Activated naive CD4-positive, alpha-beta T cell treated with Interleukin-2 at 50 U/mL for 16 hours (primary cell): ENCODE measurements at places on chromosomes 7 and 10.

GRCh38 chr10:127441350-127442219 is 107.5 kb upstream of the NPS start:
- DNase-seq, result no peak

- peak; percentile 30 for DNase-seq
These were observed 5.2 kb downstream of the NAMPT start for GRCh38 chr7:106279425-106280197.

GRCh38 chr7:14398526-14398925 is 409.1 kb upstream of the ETV1 start:
- no peak for DNase-seq

GRCh38 chr10:38741226-38741625 is 647.1 kb downstream of the ZNF37A start:
- DNase-seq, result no peak

- DNase-seq, result no peak
These were observed 100.0 kb downstream of the CLEC2L start for GRCh38 chr7:139623518-139623917.

GRCh38 chr7:15612205-15612604 is 50.4 kb upstream of the AGMO start:
- no peak for DNase-seq

DNA sequence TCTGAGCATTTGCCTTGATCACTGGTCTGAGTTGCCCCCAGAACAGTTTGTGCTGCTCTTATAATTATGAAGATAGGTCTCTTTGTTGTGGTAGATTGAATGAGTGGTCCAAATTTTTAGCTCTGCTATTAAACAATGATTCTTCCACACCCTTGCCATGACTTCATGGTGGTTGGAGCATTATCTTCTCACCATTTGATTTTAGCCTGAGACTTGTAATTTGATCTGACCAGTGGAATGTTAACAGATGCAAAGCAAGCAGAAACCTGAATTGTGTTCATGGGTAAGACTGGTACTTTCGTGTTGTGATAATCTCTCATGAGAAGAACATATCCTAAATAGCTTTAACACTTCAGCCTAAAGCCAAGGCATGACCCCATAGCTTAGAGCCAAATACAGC is 139.1 kb downstream of the TFPI2 start:
- DNase-seq, result no peak

- no peak for DNase-seq
These were observed 3.3 kb upstream of the DENND10 start for GRCh38 chr10:119100434-119101238.
